Stimulated activated CD8-positive, alpha-beta memory T cell treated with anti-CD3 and anti-CD28 coated beads, Interleukin-7, amount 100 ng/mL, for 1 hour (primary cell): ENCODE measurements at places on chromosomes 2 and 18.

GRCh38 chr2:127650785-127651380 lies 4.9 kb downstream of the GPR17 start:
- no peak for DNase-seq

DNA sequence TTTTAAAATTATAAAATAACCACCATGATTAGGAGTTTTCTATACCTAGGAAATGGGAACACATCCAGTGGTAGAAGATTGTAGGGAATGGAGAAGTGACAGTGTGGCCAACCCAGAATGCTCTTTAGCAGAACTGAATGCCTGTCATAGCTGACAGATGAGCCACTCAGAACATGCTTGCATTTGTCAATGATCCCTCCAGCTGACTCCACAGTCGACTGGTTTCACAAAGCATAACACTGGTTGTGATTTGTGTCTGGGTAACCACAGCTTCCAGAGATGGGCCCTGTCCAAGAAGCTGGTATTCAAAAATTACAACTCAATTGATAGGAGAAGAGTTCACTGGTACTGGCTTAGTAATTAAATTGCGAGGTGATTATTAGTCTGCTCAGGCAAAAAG lies 9.0 kb upstream of the CTIF start:
- DNase-seq = no peak

DNA sequence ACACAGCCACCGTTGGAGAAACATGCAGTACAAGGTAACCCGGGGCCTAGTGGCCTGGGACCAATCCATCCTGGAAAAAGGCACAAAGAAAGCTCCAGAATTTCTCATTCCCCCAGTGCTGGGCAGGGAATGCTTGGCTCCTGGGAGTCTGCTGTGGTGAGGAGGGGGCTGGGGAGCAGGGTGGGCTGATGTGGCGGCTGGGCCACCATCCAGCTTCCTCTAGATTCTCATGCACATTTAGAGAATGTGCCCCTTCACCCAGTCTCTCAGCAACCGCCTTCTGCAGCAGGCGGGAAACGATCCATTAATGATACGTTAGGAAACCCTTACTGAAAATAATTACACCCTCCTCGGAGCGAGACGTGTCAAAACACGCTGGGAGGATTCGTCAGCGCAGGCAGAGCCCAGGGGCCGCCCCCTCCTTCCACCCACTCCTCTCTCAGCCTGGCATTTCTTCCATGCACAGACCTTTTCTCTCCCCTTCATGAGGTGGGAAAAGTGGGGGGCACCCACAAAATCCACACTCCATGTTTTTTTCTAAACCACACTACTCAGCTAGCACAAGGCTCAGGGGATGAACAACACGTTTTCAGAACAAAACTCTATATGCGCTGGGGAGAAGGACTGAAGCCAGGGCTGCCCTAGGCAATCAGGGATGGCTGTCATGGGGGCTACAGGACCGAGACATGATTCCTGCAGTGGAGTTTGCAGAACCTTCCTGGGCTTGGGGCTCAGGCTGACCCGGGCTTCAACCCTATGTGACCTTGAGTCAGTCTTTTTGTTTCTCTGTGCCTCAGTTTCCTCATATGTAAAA lies 56.1 kb upstream of the SMAD7 start:
- no peak for DNase-seq

DNA sequence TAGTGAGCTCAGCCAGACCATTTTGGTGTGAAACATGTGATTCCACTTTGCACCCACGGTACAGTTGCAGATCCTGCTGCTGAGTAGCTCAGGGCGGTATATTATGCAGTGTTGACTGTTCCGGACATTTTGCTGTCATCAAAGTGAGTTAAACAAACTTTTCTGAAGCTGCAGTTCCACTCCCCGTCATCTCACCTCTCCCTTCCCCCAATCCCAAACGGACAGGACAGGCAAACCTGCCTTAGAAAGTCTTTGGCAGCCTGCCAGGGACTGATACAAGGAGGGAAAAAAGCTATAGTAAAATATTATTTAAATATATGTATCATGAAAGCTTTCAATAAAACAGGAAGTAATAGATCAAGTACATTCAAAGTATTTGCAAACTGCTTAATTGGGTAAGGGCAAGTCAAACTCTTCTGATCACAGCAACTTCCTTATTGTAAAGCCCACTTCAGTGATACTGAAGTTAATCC lies 35.5 kb upstream of the SP5 start:
- DNase-seq = no peak

DNA sequence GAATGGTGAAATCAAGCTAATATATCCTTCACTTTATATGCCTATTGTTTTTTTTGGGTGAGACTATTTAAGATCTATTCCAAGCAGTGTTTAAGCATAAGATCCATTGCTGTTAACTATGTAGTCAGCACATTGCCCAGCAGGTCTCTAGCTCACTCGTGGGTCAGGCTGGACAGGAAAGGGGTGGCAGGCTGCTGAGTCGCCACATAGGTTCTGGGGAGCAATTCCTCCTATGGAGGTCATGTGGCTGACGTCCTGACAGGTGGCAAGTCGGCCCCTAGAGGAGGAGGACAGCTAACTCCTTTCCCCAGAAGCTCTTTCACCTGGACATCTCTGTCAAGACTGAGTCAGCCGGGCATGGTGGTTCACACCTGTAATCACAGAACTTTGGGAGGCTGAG lies 13.9 kb upstream of the RAB31 start:
- no peak for DNase-seq

GRCh38 chr2:236180076-236180816 lies 12.1 kb upstream of the GBX2 start:
- no peak for DNase-seq

DNA sequence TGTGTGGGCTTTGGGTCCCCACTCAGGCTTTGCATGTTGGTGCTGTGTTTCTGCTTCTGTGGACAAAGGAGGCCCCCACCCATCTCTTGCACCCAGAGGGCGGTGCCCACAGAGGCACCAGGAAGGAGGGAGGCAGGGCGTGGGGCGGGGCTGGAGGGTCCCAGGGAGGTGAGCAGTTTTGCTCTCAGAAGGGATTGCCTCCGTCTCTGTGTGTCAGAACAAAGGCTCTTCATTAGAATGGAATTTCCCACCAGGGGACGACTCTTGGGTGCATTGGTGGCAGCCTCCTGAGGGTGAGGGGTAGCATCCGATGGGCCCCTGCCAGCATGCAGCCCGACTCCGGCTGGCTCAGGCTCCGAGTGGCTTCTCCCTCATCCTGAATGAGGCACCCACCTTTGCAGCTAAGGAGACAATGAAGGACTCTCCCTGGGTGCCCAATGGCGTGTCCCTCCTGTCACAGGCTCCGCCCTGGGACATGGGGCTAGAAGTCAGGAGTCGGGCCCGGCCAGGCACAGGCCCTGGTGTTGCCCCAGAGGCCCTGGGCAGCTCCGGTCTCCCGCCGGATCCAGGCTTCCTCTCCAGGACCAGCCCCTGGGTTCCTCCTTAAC lies 7.0 kb upstream of the ERFE start:
- no peak for DNase-seq

DNA sequence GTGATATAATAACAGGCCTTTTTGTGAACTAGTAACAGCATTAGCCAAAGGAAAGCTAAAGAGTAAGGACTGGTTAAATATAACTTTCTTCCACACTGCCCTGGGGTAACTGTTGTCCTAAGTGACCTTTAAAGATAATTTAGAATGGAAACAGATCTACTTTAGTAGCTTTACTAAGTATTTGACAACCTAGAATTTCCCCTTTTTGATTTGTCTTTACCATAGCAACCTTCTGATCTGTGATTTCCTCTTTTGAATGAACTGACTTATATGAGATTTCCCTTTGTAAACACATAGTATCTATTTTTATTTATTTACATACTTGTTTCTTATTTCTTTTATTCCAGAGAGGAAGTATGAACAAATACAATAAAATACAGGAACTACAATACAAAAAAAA lies 10.5 kb upstream of the KLF7 start:
- no peak for DNase-seq

GRCh38 chr18:54151376-54151775 lies 73.1 kb downstream of the MBD2 start:
- no peak for DNase-seq

DNA sequence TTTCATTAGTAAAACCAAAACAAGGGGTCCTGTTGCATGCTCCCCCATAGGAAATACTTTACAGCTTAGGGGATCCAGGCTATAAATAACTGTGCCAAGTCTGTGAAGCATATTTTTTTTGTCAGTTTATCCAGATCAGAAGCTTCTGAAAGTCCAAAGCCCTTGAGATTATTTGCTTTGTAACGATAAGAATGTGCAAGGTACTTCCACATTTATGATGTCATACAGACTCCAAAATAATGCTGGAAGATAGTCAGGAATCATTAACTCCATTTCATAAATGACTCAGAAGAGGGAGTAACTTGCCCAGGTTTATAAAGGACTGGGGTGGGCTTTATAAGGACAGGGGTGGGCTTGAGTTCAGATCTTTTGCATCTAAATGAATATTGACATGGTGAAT lies 29.3 kb downstream of the RDH14 start:
- DNase-seq = no peak

GRCh38 chr2:126449677-126450076 lies 206.3 kb upstream of the GYPC start:
- no peak for DNase-seq

GRCh38 chr18:64202210-64202836 lies 53.4 kb upstream of the LINC00305 start:
- no peak for DNase-seq

DNA sequence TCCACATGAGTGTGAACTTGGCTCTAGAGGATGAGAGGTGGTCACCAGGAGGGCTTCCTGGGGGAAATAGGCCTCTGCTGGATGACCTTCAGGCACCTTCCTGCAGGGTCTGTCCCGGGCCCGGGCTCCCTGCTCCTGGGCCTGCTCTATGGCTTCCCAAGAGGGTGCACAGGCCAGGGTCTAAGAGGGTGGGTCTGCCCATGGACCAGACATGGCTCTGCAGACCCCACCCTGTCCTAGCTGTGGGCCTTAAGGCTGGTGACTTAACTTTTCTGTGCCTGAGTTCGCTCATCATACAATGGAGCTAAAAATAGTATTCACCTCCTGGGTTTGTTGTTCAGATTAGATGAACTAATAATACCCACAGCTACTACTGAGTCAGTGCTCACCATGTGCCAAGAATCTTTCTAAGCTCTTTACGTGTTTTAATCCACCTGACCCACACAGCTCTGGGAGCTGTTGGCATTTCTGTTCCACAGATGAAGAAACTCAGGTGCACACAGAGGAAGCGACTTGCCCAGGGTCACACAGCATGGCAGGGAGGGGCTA lies 14.4 kb downstream of the INHBB start:
- no peak for DNase-seq

DNA sequence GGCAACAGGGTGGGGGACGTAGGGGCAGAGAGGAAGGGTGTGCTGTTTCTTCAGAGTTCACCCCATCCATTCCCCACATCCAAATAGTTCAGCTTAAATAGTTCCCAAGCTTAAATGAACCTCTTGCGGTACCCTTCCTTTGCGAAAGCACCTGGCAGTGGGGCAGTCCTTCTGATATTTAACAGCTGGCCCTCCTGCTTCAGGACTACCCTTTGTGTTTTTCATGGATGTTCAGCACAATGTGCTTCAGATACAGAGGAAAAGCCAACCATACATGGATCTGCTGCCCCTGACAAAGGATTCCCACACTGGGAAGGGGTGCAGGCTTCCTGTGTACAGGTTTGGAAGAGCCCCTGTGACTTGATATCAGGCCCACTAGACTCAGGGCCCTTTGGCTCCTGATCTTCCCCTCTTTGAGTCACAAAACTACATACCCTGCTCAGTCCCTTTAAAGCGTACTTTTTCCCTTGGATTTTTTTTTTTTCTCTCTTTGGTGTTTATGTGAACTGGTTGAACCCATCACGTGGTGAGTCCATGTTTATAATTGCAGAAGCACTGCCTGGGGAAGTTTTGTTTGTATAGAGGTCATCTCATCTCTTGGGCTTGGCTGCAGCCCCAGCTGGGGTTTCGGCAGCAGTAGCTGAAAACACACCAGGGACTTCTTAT lies 45.3 kb upstream of the IGFBP5 start:
- no peak for DNase-seq

- DNase-seq = no peak
Measured at GRCh38 chr18:78460558-78460957, 519.1 kb upstream of the SALL3 start.

- no peak for DNase-seq
Measured at GRCh38 chr2:119671752-119672151, 7.2 kb upstream of the TMEM177 start.

DNA sequence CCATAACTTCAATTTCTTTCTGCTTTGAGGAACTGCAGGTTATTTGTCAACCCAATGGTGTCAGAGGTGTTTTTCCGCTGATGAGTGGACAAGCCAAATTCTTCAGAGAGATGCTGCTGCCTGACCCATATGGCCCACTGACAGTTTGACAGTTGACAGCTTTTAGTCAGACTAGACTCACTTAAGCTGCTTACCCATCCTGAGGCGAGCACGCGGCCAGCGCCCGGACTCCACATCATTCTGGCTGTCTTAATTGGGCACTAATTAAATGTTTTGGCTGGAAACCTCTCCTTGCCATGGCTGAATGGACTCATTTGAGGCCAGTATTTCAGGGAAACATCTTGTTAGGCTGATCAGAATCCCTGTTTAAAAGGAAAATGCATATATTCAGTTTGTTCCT lies 316.1 kb upstream of the FANCL start:
- no peak for DNase-seq

DNA sequence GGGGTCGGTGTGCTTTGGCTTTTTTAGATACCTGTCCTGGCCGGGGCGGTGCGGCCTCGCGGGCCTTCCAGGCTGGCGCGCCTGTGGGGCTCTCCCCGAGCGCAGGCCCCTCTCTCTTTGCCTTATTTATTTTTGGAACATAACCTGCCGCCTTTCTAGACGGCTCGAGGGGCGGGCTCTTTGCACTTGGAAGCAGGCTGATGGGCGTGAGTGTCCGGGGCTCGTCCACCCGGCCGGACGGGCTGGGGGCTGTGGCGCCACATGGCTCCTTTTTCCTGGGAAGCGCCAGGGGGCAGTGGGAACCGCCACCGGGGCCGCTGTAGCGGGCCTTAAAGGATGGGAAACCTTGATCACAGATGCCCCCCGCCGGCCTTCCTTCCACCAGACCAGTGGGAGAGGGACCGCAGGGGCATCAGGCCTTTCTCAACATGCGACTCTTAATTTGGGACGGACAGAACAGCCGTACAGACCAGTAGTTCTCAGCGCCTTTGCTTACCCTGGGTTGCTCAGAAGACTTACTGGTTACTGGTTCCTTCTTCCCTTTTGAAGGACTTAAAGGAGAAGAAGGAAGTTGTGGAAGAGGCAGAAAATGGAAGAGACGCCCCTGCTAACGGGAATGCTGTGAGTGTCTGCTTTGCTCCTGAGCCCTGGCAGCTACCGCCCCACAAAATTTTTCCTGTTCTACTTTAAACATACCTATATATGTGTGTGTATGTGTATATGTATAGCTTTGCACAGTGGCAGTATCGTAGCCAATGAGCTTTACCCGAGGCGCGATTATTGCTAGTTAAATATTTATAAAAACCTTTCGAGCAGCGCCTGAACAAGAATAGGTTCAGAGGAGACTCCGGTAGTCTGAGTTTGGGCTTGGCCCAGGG lies 2.7 kb downstream of the PTMA start:
- no peak for DNase-seq

DNA sequence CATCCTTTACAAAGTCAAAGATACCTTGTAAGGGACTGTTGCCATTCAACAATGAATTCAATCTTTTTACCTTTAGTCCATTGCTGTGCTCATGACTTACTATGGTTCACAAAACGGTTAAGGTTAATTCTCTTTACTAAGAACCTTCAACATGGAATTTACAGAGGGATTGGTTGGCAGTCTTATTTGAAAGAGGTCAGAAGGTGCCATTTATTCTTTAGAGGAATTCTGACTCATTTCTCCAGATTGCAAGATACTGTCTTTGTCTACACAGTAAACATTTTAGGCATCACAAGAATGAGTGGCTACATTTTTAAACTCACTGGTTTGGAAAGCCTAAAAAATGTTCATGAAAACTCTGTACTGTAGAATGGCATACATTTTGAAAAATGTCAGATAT lies 17.4 kb downstream of the KCNH7 start:
- DNase-seq = no peak

- DNase-seq = no peak
Measured at GRCh38 chr2:124582387-124582786, 557.3 kb downstream of the CNTNAP5 start.
